Fibroblast of lung (primary cell): ENCODE measurements at places on chromosomes 4 and X.

GRCh38 chrX:45344594-45344993 is 143.9 kb upstream of the DIPK2B start:
- DNase-seq, result peak; percentile 75

- no peak for DNase-seq
These were observed 243.2 kb downstream of the RASL11B start for GRCh38 chr4:53105313-53105712.

GRCh38 chrX:40539214-40540142 is 41.3 kb upstream of the ATP6AP2 start:
- peak; percentile 60 for DNase-seq

DNA sequence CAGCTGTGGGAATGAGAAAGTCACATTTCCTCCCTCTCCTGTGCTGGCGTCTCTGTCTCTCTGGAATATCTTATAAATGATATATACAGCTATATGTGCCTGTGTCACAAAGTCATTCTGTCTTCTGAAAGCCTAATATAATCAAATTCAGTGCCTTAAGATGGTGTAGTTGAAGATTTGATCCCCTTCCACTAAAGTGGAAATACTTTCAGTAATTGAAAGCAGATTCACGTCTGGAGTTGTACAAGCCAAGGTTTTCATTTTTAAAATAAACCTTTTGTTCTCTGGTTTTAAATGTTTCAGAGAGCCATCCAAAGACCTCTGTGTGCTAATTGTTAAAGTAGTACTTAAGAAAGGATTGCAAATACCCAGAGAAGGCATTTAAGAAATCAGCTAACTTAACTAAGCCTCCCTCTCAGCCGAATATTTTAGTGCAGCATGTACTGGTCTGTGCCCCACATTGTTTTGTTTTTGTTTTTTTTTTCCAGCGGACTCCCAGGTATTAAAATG is 206.8 kb downstream of the TENM3 start:
- DNase-seq, result peak; percentile 23

GRCh38 chrX:44937606-44938005 is 64.6 kb downstream of the KDM6A start:
- no peak for DNase-seq

DNA sequence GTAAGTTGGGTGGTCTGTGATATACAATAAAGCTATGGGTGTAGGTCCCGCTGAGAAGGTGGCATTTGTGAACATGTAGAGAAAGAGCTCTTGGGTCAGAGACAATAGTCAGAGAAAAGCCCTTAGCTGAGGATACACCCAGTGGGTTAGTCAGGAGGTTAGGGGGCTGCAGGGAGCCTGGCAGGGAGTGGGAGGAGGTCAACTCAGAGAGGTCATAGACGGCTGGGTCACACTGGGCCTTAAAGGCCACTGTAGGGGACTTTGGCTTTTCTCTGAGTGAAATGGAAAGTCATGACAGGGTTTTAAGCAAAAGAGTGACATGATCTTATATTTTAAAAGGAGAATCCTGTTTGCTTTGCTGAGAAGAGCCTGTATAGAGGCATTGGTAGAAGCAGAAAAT is 16.7 kb downstream of the MGST2 start:
- DNase-seq, result no peak
